ENCODE measurements at places on chromosomes 12 and 14.
A peak's percentile ranks its signal among the peaks of the same experiment; 100 is the strongest.

DNA sequence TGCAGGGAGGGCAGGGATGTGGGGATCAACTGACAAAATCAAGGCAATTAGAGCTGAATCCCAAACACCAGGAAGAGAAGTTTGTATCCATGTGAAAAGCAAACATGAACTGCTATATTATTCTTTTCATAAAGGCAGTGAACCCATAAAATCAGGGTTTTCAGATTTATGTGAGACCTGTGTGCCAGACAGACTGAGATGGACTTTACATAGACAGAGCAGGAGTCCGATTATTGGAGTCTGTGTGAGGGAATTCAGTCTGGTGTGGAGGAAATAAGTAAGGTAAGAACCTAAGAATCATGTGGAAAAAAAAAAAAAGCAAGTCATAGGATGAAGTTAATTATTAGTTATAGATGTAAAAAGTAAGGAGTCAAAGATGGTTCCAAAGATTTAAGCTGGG lies 45.1 kb upstream of the SYCP3 start:
- DNase-seq = no peak

- no peak for DNase-seq
Observed at GRCh38 chr14:94935706-94936300, 165.9 kb upstream of the GSC start.

GRCh38 chr14:36505892-36506731 lies 13.9 kb downstream of the NKX2-1 start:
- no peak for DNase-seq

DNA sequence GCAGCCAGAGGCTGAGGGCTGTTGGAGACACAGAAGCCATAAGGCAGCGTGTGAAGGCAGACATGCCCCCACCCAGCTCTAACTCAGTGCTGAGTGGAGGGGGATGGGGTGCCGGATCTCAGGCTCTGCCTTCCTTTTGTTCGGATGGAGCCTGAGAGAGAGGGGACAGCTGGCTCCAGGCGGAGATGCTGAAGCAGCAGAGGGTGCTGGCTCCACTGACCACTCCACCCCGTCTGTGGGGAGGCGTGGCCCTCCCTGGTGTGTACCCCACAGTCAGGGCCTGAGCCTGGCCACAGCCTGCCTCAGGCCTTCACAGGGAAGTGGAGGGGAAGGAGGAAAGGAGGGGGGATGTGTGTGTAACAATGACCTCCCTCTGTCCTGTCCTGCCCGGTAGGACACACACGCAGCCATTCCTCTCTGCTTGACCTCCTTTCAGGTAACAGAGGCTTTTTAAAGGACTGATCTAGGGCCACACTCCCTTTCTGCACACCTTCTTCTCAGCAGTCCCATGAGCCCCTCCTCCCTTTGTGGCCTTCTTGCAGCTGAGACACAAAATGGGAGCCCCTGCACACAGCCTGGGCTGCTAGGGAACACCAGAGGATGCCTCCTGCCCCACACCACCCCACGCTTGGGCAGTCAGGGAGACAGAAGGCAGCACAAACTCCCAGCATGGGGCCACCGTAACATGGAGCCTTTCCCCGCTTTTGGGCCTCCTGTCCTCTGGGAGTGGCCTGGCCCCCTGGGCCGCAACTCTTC lies 9.6 kb upstream of the ENDOU start:
- DNase-seq = no peak

- DNase-seq = no peak
Observed at GRCh38 chr12:66683073-66683472, 4.2 kb upstream of the GRIP1 start.

DNA sequence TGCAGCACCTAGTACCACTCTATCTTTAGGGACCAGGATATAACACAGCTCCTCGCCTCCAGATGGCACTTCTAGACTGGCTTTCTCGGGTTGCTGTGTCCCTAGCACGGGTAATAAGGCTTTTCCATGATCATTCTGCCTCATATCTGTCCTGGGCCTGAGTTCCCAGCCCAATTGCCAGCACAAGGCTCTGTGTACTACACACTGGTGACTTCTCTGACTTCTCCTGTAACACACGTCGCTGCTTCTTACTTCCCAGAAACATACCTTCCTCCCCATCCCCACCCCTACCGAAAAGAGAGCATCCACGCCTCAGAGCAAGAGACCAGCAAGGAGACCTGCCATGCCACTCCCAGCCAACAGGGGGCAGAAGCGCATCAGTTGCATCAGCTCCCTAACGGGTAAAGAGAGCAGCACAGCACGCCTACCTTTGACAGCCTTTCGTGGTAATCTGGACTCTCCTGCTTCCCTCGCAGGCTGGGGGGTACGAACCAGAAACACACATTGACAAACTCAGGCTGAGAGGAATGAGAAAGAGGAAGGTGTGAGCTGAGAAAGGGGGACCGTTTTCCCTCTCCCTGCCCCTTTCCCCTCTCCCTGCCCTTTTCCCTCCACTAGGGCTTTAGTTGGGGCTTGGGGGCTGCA lies 21.2 kb upstream of the ZNF740 start:
- peak; percentile 84 for DNase-seq

DNA sequence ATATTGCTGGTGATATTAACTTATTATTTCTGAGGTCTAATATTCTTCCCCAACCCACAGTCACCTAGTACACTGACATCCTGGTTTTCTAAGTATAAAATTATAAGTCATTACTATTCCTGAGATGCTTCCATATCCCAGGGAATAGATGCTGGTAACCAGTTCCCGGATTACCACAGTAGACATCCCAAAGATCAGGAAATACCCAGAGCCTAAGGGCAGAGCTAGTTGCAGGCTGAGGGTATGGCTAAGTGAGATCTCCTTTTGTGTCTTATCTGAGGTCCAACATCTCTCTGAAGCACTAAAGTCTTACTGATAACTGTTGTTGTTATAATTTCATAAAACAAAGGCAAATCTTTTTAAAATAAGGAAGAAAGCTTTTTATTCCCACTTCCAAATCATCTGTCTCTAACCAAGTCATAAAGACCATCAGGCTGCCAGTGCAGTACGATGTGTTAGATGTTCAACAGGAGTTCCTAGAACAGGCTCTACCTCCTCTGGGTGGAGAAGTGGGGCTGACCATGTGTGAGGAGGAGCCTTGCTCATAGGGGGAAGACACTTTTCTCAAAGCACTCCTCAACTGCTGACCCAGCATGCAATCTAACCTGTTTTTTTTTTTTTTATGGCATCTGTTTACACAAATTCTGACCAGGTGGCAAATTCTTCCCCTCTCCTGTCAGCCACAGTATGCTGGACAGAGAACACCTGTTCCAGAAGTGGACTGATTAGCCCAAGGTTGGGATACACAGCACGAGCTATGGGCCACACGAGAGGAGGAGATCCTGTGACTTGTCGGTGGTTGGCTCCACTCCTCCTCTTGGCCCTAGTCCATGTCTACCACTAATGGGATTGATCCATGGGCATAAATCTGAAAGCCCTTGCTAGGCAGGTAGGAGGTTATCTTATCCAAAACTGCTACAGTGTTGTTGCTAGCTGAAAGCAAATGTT lies 16.1 kb upstream of the GRIP1 start:
- DNase-seq = no peak

- DNase-seq = no peak
Observed at GRCh38 chr12:132187646-132188450, 43.6 kb downstream of the NOC4L start.

DNA sequence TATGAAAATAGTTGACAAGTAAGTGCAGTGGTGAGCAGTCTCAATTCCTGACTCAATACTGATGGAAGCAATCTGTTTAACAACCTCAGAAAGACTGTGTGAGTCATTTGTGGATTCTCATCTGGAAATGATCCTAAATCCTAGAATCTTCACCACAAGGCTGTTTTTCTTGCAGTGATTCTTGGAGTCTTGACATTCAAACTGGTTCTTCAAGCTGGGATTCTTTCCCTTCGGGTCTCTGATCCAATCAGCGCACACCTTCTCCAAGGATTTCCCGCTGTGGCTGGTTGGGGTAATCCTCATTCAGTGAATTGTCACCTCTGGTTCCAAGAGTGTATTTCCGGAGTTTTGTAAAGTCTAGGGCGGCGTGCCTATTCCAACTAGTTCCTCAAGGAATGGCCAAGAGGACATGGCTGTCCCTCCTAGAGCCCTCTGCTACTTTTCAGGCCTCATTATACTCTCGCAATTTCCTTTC lies 37.7 kb upstream of the FOXJ2 start:
- DNase-seq = no peak

GRCh38 chr12:72268386-72268785 lies 3.8 kb upstream of the TRHDE start:
- DNase-seq = no peak

DNA sequence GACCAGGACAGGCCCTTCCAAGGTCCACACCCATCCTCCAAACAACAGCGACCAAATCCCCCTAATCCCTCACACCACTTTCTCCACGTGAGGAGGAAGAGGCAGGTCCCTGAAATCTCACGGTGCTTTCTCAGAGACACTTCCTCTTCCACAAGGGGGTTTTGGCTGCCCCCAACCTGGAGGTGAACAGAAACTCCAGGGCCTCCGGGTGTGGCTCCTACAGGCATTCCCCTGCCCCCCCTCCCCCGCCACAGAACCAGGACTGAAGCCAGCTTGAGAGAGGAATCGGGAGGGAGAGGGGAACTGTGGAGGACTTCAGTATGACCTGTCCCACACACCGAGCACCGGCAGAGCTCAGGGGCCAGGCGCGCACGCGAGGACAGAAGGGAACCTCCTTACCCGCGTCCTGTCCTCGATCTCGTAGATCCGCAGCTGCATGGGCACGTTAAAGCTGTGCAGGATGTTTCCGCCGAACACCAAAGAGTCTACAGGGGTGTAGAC lies 60.2 kb downstream of the KDM2B start:
- no peak for DNase-seq

GRCh38 chr14:35991356-35991755 lies 165.2 kb downstream of the BRMS1L start:
- no peak for DNase-seq

DNA sequence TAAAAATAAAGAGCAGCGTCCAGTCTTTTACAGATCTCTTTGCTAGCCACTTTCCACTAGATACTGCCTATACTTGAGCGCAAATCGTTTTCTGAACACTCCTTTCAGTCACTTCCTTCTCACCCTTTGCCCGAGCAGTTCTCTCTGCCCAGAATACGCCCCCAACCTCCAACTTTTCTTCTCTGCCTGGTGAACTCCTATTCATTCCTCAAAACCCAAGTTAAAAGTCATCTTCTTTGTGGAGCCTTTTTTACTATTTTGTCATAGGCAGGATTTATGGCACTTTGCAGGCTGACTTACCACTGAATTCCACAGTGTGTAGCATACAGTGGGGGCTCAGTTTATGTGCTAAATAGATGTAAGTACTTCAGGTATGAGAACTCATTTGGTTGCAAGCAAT lies 4.0 kb downstream of the CCDC63 start:
- no peak for DNase-seq

DNA sequence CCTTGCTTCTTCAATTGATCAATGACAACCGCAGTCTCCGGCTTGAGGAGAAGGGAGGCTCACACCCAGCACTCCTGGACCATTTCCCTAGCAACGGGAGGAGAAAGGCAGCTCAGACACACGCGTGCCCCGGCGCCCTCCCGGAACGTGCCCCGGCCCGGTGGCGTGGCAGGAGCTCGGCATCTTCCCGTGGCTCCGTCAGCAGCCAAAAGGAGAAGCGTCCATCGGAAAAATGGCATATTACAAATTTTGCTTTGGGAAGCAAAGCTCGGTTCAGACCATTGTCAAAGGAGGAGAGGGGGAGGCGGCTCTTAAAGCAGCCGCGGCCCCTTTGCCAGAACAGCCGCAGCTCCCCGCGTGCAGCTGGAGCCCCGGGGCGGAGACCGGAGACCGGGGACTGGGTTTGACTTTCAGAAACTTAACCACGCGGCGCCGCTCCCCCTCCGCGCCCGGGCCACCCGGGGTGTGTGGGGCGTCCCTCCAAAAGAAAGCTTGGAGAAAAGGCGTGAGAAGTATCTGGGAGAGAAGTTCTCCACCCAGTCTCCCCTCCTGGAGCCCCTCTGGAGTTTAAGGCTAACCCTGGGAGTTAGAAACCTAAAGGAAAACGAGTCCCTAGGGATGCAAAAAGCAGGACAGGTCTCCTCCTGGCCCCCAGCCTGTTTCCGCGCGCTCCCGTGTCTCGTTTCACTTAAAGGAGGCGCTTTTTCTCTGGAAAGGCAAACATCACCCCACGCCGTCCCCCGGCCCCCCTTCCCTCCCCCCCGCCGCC lies 545 bp downstream of the PPFIA2 start:
- DNase-seq = no peak

DNA sequence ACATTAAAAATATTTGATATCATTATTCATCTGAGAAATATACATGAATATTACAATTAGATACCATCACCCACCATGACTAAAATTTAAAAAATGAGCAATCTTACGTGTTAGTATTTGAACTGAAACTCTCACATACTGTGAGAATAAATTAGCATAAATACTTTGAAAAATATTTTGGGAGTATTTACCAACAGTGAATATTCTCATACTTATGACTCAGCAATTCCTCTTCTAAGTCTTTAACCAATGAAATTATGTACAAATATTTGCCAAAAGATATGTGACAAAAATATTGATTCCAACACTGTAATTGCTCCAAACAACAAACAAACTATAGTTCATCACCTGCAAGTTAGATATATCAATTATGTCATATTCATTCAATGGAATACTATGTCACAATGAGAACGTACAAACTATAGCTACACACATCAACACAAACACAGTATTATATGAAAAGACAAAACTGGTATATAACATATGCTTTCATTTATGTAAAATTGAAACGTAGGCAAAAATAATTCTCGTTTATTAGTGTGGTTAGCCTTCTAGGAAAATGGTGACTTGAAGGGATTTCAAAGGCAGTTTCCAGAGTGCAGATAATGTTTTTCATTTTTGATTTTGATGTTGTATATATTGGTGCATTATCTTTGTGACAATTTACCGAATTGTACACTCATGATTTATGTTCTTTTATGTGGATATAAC lies 742.2 kb downstream of the SLC16A7 start:
- no peak for DNase-seq

DNA sequence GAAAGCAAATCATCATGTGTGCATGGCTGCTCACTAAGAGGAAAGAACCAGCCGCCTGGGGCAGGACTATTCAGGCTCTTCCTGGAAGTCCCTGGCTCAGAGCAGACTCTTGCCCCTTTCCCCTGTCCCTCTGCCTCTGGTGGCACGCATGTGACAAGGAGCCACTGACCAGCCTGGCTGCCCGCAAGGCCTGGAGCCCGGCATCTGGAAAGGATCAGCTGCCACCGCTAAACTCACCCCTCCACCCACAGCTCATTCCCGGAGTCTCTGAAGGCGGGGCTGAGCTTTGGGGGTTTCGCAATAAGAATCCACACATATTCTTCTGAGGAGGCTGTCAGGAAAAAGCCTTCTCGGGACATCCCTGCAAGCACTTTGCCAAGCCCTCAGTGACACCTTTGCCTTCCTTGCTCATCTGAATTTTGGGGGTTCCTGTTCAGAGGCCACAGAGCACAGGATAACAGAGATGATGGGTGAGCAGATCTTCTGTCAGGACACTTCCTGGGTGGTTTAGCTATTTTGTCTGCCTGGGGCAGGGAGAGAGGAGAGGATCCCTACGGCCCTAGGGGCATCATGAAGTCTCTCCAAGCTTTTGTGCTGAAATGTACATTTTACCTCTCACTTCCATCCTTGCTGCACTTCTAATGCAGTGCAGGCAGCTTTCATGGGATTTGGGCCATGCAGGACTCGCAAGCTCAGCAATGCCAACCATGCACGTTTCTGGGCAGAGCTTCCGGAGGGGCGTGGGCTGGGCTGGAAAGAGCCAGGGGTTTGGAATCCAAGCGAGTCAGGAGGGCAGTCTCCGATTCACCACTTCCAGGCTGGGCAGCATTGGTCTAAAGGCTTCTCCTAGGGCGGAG lies 124.8 kb upstream of the MAP1LC3B2 start:
- no peak for DNase-seq

All from activated naive CD4-positive, alpha-beta T cell (primary cell).